Islet precursor cell (in vitro differentiated cells): ENCODE measurements at places on chromosomes 1 and 21.
A peak's percentile ranks its signal among the peaks of the same experiment; 100 is the strongest.

GRCh38 chr1:98147280-98147679 lies 226.4 kb upstream of the DPYD start:
- DNase-seq, result no peak

DNA sequence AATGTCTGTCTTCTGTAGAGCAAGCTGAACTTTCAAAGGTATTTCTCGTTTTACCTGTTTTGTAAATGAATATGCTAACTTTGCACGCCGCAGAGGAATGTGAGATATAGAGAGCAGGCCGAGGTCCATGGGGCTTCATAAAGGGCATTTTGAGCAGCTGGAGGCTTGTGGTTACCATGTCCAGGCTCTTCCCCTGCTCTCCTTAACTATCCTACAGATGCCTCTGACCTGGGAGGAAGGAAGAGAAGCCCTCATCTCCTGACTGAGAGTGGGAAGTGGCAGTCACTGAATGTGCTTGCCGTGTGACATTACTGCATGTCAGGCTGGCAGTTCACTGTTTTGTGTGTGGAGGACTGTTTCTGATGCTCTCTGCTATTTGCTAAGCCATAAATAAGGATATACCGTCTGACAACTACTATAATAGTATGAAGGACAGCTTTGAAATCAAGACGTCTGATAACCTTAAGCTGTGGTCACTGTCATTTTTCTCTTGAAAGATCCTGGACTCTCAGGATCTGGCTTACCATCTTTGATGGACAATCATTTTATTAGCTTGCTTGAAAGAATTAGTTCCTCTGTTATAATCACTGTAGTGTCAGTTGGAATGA lies 92.2 kb downstream of the DYRK1A start:
- peak; percentile 69 for DNase-seq

- peak; percentile 40 for DNase-seq
These were observed 9.6 kb upstream of the SIM2 start for GRCh38 chr21:36689324-36689723.

DNA sequence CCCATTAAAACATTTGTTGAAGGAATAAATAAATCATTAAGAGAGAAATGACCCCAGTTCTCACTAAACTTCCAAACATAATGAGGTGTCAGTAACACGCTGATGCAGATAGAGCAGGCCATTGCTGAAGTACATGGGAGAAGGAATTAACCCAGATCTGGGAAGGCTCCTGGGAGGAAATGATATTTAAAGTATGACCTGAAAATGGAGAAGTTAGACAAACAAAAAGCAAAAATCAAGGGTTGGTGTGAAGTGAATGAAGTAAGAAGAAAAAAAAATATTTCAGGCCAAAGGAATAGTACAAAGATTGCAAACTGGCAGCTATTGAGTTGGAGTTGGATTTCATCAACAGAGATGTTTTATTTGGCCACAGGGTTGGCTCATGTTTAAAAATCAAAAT lies 71.4 kb downstream of the RGS2 start:
- DNase-seq, result no peak

- DNase-seq, result no peak
These were observed 34.0 kb downstream of the MAP3K7CL start for GRCh38 chr21:29164323-29164942.

- DNase-seq, result peak; percentile 37
These were observed 30.7 kb downstream of the NTPCR start for GRCh38 chr1:232980986-232981560.

GRCh38 chr1:12549460-12550349 lies 68.3 kb downstream of the DHRS3 start:
- DNase-seq, result peak; percentile 68

DNA sequence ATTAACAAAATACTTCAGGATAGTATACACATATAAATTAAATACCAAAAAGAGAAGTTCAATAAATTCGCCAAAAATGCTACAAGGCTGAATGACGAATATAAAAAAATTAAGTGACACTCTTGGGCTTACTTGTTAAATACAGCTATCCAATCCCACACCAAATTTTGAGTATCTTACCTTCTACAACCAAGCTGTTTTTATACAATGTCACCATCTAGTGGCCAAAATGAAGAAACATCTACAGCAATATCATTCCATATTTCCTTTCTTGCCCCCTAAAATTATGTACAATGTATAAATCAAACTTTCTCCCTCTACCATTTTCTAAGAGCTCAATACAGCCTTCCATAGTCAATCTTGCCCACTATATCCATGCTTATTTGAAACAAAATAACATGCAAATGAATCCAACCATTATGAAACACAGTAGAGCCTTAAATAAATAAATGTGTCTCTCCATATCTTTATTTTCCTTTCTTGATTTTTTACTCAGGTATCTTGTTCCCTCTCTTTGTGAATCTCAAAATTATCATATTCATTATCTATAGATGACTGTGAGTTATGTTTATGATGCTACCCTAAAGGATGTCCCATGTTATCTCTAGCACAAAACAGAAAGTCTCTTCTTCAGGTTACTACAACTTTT lies 86.3 kb downstream of the ACBD6 start:
- DNase-seq, result no peak

- no peak for DNase-seq
These were observed 207.1 kb upstream of the DEPDC1 start for GRCh38 chr1:68703921-68704354.

DNA sequence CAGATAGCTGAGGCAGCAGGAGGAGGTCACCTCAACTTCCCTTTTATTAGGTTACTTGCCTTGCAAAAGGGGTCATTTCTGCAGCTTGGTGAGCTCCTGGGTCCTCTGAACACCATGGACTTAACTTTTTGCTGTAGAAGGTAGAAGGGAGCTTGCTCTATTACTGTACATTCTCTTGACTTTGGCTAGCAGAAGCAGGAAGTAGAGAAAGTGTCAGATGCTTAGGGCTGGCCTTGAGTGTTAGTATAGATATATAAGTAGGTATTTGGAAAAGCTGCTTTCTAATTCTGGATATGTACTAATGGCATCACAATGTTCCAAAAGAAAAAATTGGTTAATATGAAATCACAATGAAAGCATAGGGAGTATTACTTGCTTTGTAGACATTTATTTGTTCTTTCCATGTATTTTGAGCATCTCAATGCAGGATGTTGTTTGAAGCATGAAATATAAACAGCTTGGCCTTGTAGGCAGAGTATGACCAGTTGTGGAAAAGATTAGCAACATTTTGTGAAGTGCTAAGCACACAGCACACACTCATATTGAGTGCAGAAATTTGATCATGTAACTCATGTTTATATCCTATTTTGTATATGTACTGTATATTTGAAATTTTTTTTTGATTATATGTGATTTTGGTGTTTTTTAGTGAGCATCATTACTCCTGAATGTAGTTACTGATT lies 108.8 kb downstream of the DYRK1A start:
- no peak for DNase-seq

- no peak for DNase-seq
These were observed 3.9 kb downstream of the PLA2G2D start for GRCh38 chr1:20115479-20115878.

GRCh38 chr1:234887016-234887900 lies 241.4 kb downstream of the TOMM20 start:
- no peak for DNase-seq

DNA sequence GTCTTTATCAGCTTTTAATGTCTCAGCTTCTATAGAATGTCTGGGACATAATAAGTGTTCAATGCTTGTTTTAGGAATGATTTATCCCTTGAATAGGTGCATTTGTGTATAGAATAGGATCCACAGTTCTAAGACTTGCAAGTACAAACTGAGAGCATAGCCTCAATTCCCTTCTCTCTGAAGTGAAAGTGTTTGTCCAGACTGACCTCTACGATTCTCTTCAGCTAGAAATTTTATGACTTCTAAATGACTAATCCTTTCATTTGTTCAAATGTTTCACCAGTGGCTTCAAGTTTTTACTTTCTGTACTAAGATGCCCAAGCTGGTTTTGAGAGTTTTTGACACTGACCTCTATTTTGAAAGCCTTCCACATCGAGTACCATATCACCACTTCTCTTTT lies 608.2 kb upstream of the ADGRL4 start:
- DNase-seq, result no peak

GRCh38 chr1:58779059-58779754 lies 4.6 kb downstream of the JUN start:
- DNase-seq, result no peak

GRCh38 chr1:110749960-110750359 lies 75.2 kb upstream of the KCNA3 start:
- DNase-seq, result no peak

DNA sequence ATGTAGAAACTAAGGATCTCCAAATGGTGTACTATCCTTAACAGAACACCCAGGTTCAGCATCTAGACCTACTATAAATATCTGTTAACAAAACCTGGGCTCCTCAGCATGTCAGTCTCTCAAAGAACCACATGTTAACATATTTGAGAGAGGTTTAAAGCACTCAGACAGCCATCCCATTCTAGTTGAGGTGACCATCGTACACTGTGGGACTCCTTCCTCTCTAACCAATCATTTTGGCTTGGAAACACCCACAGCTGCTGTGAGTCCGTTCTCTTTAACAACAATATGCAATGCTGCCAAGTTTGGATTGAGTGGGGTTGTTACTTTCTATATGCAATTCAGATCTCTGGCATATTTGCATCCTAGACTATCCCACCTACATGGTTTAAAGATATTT lies 105.8 kb downstream of the MRPL39 start:
- no peak for DNase-seq

GRCh38 chr1:50917138-50918137 lies 42.6 kb downstream of the FAF1 start:
- DNase-seq, result no peak

DNA sequence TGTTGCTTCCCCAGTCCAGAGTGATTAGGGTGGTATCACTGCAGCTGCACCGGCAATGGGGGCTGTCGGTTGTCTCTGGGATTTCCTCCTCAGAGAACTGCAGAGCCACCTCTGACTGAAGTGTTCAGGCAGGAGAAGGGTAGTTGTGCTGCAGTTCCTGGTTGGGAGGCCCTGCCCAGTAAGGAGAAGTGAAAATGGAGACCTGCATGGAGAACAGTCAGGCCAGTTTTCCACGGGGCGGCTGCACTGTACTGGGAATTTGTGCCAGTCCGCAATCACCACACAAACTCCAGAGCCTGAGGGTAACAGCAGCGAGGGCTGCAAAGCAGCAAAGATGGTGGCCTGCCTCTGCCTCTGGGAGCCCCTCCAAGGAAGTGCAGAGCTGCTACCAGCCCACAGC lies 58.1 kb upstream of the CCDC190 start:
- DNase-seq, result no peak

DNA sequence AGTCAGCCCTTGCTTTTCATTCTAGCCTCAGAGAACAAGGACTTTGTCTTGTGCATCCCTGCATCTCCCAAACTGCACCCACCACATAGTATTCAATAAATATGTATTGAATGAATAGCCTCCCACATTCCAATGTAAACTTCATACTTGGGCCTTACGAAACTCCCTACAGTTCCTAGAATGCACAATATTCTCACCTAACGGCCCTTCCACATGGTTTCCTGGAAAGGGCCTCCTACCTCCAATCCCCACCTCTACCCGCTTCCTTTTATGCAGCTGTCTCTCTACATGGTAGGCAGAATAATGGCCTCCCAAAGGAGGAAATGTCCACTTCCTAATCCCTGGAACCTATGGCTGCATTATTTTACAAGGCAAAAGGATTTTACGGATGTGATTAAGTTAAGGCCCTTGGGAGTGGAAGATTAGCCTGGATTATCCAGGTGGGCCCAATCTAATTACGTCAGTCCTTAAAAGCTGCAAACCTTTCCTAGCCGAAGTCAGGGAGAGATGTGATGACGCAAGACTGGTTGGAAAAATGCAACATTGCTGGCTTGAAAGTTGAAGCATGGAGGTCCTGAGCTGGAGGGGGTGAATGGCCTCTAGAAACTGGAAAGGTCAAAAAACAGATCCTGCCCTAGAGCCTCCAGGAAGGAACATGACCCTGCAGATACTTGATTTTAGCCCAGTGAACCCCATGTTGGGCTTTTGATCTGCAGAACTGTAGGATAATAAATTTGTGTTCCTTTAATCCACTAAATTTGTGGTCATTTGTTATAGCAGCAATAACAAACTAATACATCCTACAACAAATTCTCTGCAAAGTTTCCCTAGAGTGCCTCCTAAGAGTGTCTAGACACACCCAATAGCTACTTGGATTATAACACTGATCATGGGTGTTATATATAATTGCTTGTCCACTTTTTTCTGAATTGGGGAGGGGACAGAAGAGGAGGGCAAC lies 5.2 kb upstream of the PIK3C2B start:
- no peak for DNase-seq

DNA sequence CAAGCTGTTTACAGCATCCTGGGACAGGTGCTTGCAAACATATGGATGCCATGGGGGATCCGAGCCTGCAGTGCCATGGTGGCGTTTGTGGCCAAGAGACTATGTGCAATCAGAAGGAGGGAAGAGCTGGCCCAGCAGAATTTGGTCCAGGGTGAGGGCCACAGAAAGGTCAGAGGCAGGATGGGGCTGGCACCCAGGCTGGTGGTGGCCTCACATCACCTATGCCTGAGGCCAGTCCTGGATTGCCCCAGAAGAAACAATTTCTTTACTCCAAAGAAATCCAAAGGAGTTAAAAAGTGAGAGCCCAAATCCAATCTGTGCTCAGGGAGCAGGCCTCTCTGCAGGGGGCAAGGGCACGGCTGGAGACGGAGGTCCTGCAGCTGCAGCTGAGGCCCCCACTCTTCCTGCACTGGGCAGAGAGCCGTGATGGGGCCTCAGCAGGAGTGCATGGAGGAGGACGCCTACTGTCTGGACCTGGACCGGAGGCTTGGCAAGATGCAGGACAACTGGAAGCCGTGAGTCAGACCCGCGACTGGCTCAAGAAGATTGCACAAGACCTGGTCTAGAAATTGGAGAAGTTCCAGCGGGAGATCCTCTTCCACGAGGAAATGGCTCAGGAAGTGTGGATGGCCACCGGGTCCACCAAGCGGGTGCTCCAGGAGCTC lies 163.5 kb downstream of the RYR2 start:
- no peak for DNase-seq

- DNase-seq, result peak; percentile 62
These were observed 14.3 kb downstream of the EGLN1 start for GRCh38 chr1:231407547-231408396.

- DNase-seq, result no peak
These were observed 663.7 kb downstream of the PTPRC start for GRCh38 chr1:199302554-199302953.

DNA sequence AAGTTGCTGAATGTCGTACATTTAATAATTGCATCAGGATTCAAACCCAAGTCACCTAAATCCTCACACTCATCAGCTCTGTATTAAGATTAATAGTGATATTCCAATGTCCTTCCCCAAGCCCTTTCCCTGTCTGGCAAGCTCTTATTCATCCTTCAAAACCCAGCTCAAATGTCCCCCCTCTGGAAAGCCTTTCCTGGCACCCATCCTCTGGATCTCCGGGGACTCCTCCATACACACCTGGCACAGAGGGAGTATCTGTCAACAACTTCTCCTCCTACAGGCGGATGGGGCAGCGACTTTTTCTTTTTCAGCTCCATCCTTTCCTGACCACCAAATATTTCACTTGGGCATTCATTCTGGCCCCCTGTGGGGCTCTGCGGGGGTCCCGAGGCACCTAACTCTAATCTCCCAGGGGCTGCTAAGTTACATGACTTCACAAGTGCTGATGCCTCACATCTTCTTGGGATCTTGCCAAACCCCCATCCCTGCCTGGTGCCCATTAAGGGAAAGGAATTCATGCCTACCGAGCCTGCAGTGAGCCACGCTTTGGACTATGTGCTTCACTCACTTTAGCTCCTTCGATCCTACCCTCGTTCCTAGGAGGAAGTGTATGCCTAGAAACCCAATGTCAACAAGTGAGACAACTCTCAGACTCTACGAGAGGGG lies 15.2 kb downstream of the TINAGL1 start:
- DNase-seq, result peak; percentile 45
